Fibroblast of skin of abdomen (primary cell): ENCODE measurements at places on chromosomes 3 and 15.

DNA sequence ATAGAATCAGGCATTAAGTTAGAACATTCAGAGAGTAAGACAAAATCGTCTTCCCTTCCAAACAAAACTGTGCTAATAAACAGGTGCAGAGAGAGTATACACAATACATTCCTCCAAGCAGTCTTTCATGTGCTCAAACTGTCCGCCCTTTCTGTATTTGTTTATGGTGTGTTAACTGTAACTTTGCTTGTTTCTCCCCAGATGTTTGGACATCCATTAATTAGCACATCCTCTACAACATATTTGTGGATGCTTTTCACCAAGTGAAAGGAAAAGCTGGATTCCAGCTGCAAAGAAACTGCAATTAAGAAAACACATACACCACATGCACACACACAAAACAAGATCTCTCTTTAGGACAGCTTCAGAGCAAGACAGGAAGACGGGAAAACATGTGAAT lies 912.6 kb downstream of the NTRK3 start:
- no peak for DNase-seq

- DNase-seq, result no peak
These were observed 76.9 kb downstream of the ETFA start for GRCh38 chr15:76234337-76234889.

GRCh38 chr15:65101891-65102708 lies 12.9 kb downstream of the UBAP1L start:
- no peak for DNase-seq

DNA sequence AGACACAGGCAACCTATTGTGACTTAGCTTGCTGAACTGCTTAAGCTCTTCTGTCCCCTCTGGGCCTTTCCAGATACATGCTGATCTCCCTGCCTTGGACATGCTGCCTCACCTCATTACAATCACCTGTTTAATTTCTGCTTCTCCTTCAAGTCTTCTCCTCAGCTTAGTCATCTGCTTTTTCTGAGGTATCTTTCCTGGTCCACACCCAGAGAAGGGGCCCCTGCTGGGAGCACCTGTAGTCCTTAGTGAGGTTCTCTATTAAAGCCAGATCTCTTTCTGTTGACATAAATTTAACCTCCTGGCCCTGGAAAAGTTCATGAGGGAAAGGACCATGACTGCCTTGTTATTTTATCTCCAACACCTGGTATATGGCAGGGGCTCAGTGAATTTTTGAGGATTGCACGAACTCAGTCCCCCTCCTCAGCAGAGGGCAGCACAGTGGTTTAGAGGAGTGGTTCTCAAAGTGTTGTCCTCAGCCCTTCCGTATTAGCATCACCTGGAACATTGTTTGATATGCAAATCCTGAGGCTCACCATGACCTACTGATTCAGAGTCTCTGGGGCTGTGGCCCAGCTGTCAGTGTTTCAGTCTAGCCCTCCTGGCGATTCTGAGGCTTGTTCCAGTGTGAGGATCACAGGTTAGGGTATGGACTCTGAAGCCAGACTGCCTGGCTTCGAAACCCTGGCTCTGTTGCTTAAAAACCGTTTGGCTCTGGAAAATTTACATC lies 12.7 kb downstream of the COL6A6 start:
- DNase-seq, result no peak

DNA sequence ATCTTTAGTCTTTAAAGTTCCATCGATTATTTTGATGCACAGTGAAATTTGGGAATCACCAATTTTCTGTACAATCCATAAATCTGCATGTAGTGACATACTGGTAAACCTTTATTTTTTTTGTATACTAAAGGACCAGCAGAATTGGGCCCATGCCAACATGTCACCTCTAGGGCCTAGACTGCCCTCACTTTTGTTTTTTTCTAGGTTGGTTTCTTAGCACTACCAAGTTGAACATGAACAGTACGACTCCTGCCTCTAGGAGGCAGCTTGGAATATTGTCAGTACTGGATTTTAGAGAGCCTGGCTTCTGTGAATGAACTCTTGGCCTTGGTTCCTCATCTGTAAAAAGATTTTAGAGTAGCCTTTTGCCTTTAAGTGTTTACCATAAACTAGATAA lies 32.3 kb downstream of the NKIRAS1 start:
- DNase-seq, result no peak

DNA sequence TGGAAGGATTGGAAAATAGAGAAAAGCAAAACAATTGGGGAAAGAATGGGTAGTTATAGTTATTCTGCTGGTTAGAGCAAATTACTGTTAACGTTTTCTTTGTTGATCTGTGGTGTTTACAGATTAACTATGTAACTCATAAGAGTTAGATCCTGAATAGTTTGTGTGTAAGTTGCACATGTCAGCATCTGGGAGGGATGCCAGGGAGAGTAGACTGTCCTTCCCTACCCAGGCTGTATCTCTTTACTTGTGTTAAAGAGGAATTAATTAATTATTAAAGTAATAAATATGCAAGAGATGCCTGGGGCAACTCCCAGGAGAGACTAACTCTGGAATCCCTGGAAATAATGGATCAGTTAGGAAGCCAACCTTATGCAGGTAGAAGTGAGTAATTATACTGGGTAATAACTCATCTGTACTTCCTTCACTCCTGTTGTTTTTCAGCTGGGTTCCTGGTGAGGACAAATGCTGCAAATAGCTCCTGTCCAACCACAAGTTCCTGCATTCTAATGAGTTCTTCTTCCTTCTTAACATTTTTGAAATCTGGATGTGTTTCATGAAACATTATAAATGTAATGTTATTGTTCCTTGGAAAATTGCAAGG lies 18.9 kb downstream of the GHRL start:
- no peak for DNase-seq

DNA sequence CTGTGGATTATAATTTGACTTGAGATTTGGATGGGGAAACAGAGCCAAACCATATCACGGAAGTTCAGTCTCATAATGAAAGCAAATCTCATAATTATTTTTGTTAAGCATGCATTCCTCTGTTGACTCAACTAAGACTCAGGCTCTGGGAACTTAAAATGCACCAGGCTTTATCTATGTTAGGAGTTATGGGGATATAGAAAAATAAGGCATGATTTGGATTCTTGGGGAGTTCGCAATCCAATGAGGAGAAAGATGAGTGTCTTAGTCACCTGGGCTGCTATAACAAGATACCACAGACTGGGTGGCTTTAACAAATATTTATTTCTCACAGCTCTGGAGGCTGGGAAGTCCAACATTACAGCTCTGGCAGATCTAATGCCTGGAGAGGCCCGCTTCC lies 89.4 kb upstream of the TJP1 start:
- DNase-seq, result no peak

GRCh38 chr3:172476347-172476746 lies 28.1 kb upstream of the GHSR start:
- no peak for DNase-seq

DNA sequence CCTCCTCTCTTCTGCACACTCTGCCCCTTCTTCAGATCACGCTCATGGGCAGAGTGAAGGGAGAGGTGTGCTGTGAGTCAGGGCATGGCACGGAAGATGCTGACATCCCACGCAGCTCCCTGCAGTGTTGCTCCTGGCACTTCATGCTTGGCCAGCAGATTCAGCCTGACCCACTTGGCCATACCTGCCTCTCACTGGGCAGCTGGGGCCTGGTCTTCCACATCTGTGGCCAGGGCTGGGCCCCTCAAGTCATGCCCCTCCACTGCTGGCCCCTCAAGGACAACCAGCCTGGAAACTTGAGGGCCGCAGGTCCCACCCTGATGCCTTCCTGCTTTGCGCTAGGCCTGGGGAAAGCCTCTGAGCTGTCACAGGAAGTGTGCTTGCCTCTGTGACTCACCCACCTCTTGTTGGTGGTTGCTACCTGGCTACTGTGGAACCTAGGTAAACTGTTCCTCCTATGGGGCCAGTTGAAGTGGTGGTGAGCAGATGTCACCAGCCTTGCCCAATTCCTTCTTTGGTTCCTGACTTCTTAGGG lies 48.7 kb downstream of the BSN start:
- DNase-seq, result no peak

DNA sequence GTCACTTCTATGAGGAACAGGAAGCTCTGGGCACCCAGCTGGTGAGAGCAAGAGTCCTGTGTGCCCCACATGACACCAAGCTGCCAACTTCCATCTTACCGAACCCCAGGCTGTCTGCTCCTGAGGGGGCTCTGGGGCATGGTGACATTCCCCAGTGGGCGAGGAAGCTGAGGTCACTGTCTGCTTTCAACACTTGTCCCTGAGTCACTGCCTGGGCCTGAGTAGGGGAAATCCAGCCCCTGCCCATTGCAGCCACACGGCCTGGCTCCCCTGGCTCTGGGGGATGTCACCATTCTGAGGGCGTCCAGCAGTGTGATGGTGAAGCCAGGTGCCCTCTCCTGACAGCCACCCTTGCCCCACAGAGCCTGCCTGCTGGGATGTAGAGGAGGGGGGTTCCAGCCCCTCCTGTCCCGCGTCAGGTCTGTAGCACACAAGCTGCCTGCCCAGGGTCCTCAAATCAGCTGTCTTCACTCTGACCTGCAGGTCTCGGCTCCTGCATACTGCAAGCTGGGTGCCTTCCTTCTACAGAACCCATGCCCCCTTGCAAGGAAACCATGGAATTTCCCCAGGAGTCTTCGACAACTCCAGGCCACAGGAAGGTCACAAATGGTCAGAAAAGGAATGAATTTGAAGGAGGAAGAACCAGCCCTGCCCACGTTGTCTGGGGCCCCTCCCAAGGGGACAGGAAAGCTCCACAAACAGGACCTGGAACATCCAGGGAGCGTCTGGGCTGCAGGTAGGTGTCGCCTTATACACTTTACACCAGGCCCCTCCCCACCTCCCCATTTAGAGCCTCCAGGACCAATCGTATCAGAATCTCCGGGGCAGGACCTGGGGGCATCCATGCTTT lies 69.9 kb upstream of the GATM start:
- no peak for DNase-seq

- no peak for DNase-seq
These were observed 20.4 kb downstream of the STARD5 start for GRCh38 chr15:81303244-81304225.
